ENCODE measurements at places on chromosomes 5 and 9.

DNA sequence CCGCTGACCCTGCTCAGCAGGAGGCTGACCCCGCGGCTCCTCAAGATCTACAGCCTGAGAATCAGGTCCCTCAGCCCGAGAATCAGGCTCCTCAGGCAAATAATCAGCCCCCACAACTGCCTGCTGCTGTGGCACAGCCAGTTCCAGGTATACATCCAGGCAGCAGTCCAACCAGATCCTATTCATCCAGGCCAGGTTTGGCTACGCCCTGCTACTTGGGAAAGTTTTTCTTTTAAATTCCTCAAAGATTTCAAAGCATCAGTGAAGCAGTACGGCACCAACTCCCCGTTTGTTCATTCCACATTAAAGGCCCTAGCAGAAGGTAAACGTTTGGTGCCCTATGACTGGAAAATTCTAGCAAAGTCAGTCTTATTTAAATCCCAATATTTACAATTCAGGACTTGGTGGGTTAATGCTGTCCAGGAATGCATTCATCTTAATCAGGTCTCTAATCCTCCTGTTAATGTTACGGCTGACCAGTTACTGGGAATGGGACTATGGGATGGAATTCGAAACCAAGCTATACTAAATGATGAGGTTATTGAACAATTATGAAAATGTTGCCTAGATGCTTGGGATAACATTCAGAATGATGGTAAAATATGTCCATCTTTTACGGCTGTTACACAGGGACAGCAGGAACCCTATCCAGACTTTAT lies 102.3 kb downstream of the SYK start:
- DNase-seq: no peak

DNA sequence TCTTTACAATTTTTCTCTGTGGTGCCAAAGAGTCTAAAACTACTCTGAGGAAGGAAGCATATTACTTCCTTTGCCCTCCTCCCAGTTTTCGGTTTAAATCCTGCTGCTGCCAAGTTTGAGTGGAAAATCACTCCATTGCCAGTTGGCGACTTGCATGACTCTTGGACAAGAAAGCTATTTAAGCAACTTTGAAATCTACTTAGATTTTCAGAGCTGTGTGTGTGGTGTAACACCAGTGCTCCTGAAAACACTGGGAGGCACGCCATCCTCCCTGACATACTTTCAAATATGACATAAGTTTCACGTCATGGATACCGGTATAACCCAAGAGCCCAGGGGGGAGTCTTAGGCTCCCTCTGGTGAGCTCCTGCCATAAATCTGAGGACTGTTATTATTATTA lies 83.5 kb upstream of the RIOK2 start:
- no peak for DNase-seq

- DNase-seq: peak; percentile 96
Measured at GRCh38 chr5:111950660-111951059, 193.7 kb upstream of the NREP start.

GRCh38 chr9:87687207-87687606 lies 38.7 kb upstream of the CTSL start:
- DNase-seq: no peak

DNA sequence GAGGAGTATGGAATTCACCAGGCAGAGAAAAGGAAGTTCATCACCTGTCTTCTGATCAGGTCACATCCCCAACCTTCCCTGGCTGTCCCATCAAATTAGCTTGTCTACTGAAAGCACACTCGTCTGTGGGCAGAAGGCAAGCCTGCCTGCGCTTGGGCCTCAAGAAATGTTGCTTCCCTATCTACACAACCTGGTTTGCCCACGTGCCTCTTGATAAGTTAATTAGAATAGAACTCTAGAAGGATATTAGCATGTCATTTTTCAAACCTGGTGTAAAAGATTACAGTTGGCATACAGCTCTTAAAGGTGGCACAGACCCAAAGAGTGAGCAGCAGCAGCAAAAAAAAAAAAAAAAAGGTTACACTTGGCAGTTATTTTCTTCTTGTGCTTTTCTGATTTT lies 5.1 kb downstream of the TTC23L start:
- no peak for DNase-seq

- DNase-seq: no peak
Measured at GRCh38 chr9:133448487-133448972, 11.2 kb upstream of the CACFD1 start.

DNA sequence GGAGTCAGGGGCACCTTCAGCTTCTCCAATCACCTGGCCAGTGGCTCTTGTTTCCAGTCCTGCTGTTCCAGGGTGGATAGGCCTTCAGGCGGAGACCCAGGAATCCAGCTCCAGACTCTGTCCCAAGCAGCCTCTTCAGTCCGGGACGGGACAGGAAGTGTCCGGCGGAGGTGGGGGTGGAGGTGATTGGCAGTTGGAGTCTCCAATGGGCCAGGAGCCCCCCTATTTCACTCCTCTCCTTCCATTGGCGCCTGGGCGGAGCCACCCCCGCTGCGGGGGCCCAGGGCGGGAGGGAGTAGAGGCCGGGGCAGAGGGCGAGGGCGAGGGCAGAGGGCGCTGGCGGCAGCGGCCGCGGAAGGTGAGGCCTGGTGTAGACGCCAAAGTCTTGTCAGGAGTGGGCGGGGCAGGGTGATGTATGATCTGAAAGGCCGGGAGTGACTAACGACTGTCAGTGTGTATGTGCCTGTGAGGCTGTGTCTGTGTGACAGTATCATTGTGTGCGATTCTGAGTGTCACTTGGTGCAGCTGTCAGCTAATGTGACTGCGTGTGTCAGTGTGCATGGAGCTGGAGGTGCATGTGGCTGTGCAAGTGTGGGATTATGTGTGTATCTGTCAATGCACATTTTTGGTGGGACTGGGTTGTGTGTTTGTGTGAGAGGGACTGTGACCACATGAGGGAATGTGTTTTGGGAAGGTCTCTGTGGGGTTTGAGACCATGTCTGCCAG lies at the start of gene IL11RA:
Gene IL11RA (plus strand): TSS at position 310 of the 726 bp plus-strand sequence. CDS start 3,033 bp downstream, outside the sequence.
- peak; percentile 90 for DNase-seq

GRCh38 chr5:169700611-169701010 lies 63.5 kb downstream of the DOCK2 start:
- no peak for DNase-seq

DNA sequence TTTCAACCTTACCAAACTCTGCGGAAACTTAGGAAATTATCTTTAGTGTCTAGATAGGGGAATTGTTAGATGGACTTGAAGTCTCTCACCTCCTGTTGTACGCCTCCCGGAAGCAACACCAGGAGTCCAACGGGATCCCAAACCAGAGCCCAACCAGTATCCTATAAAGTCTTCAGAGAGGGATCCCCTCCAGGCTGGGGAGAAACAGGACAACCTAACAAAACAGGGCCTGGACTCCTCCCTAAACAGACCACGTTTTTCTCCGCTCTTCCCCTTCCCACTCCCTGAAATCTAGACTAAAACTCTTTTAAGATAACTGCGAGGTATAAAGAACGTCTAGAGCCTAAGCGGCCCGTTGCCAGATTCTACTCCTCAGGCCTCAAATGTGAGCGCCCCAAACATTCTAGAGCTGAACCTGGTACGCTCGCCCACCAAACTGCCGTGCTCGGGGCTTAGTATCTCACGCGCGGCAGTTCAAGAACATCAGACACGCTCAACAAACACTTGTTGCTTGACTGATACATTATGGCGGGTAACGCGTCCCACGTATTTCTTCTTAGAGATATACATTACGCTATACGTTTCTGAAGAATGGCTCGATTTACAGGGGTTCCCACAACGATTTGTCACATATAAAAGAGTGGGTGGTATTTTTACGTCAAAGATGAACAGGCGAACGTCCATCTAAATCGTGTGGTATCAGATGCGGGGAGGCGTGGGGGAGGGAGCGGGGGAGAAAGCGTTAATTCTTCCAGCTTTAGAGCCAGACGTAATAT lies 663 bp upstream of the SMIM27 start:
- peak; percentile 51 for DNase-seq

GRCh38 chr5:72649449-72649848 lies 142.2 kb upstream of the ZNF366 start:
- DNase-seq: peak; percentile 75

- DNase-seq: peak; percentile 44
Measured at GRCh38 chr5:153559926-153560325, 69.5 kb downstream of the GRIA1 start.

DNA sequence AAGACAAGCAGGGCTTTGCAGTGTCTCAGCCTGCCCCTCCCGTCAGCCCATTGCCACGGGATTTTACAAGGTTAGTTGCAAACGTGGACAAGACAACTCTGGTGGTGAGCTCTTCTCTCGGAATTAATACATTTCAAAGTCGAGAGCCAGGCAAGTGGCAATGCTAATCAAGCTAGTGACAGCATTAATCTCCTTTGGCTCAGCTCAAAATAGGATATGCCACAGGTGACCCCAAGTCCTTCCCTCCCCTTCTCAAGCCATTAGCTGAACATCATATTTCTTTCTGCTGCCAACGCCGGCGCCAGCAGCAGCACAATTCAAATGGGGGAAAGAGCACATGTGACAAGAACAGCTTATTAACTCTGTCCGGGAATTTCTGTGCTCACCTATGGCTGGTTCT lies 190.1 kb downstream of the ATPSCKMT start:
- no peak for DNase-seq

DNA sequence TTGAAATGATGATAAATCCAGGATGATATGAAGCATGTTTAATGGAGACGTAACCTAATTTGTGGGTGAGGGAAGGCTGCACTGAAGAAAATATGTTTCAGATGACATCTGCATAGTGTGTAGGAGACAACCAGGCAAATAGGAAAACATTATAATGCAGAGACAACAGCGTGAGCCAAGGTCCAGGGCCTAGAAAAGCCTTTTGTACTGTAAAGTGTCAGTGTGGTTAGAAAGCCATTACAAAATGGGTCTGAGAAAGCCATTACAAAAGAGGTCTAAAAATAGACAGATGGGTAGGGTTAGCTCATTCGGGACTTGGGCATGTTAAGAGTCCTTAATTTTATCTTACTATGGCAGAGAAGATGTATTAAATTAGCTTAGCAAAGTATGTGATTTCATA lies 14.9 kb upstream of the GABRG2 start:
- no peak for DNase-seq

- peak; percentile 29 for DNase-seq
Measured at GRCh38 chr9:125332527-125332926, 70.9 kb downstream of the GAPVD1 start.

GRCh38 chr9:137988051-137988450 lies 110.5 kb downstream of the CACNA1B start:
- no peak for DNase-seq

DNA sequence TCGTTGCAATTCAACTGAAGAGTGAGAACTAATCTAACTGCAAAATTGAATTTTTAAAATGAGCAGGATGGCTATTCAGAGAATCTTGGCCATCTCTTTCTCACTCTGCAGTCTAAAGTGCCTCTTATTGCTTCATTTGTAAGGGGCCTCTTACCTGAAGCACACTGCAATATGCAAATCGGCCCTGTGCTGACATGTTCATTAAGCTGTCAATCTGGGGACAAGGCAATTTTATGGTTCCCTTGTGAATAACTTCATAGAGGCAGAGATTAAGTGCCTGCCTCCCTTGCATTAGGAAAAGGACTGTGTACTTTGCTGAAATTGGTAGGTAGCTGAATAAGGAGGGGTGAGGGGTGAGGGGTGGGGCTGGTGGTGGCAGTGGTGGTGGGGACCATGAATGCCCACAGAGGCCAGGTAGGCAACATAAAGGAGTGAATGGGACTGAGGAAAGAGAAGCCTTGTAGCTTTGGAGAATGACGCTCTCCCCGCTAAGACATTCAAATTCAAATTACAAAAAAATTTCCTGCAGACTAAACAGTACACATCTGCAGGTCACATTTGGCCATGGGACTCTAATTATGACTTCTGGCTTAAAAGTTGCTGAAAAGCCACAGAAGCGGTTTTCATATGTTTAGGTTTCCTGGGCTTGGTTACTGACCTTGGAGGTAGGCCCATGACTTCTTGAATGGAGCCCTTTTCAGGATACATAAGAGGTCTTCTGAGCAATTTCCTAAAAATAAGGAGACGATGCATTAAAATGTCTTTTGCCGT lies 25.0 kb downstream of the TNFSF8 start:
- DNase-seq: no peak

- DNase-seq: peak; percentile 32
Measured at GRCh38 chr5:110716247-110717245, 9.9 kb downstream of the TMEM232 start.

GRCh38 chr5:56529666-56530430 lies 285.5 kb upstream of the MAP3K1 start:
- DNase-seq: no peak

GRCh38 chr9:123769719-123770118 lies 160.2 kb downstream of the DENND1A start:
- DNase-seq: no peak

DNA sequence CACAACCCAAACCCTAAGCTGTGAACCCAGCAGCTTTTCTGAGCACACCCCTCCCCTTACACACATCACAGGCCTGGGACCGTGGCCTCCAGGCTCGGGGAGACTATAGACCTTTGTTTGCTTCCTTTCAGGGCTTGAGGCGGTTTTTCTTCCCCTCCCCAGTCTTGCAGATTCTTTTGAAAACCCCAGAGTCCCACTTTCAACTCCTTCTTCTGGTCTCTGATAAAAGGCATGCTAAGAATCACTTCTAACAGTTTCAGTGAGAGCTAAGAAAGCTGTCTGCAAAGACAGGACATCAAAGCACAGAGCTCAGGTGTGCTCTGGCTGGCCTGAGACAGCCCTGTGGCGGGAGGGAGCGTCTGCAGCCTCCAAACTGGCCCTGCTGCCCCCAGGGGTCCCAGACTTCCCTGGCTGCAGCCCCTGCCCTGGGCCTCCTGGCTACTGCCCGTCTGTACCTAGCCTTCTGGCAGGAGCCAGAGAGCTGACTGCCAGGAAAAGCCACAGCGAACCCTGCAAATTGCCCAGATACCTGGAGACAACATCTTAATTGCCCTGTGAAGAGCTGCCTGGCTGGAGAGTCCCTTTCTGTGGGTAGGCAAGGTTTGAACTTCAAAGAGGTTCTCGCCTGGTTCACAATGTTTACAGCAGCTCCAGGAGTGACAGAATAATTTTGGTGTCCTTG lies 138.9 kb downstream of the GADD45G start:
- no peak for DNase-seq

DNA sequence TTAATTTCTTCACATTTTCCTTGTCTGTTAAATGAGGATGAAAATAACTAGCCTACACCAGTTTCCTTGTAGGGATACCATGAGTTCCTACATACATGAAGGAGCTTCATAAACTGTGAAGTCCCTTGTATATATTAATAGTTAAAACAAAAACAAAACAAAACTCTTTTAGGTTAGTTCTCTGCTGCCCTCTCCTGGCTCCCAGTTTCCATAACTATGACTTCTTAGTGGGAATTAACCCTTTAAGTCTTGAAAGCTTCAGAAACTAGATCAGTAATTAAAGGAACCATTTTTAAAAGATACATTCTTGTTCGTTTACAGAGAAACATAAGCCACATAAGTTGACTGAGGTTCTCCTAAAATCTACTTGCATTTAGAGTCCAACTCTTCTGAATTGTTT lies 500.0 kb upstream of the C9orf72 start:
- peak; percentile 61 for DNase-seq
